Esophagus squamous epithelium (tissue), 5 donors: ENCODE measurements at places on chromosomes 12 and 14.

- DNase-seq: no peak
- H3K27ac ChIP-seq: peak overlapping the region; percentile 34
- H3K4me3 ChIP-seq: no peak overlapping the region
- H3K27me3 ChIP-seq: no peaks in the 10 kb centered on the region
- H3K4me1 ChIP-seq: peaks cover 5% of the 10 kb centered on the region
- no peaks in the 10 kb centered on the region for H3K36me3 ChIP-seq
These were observed 18.3 kb upstream of the LTA4H start for GRCh38 chr12:96053476-96054243.

GRCh38 chr14:51395361-51395849 lies 155.4 kb downstream of the TMX1 start:
- H3K36me3 ChIP-seq: no peaks in the 10 kb centered on the region
- peak overlapping the region; percentile 90 for H3K27ac ChIP-seq
- H3K27me3 ChIP-seq: no peaks in the 10 kb centered on the region
- DNase-seq: no peak

DNA sequence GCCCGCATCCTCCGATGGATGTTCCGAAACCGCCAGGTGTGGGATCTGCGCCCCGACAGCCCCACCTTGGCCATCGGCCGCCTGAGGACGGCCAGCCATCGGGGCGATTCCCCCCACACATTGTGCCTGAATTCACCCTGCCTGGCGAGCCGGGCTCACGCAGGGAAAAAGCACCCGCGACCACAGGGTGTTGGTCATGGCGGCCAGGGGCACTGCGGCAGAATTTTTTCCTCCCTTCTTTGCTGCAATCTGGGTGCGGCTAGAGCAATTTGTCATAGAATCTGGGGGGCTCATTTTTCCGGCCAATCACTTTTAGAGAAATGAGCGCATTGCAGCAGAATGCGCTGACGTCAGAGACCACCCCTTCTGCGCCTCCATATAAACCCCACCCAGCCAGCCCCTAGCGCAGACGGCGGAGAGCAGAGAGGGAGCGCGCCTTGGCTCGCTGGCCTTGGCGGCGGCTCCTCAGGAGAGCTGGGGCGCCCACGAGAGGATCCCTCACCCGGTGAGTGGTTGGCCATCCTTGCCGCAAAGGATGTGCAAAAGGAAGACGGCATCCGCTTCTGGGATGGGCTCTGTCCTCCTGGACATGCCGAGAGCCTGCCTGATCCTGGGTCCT lies at the start of gene MEG3:
TSS of gene MEG3 (plus strand) at position 406 of the 619 bp plus-strand sequence.
- peaks cover 58% of the 10 kb centered on the region for H3K27me3 ChIP-seq
- no peak for DNase-seq
- no peak within 1 kb of the TSS for H3K4me3 ChIP-seq
- no peaks in the 10 kb centered on the region for H3K4me1 ChIP-seq
- H3K36me3 ChIP-seq: no peaks in the 10 kb centered on the region

DNA sequence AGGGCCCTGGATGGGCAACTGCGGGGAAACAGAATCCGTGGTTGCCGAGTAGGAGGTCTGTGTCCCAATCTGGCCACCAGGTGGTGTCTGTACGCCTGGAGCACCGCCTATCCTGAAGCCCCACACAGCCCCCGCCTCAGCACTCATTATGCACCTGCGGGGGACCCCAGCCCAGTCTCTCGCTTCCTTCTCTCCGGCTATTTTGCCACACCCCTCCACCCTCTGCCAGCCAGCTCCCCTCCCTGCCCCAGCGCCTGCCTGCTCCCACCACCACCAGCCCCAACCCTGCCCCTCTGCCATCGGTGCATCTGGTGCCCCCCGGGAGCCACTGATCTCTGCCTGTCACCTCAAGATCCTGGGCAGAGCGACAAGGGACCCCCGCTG lies 2.2 kb upstream of the NXPH4 start:
- H3K27me3 ChIP-seq: no peaks in the 10 kb centered on the region
- no peak for DNase-seq
- H3K4me3 ChIP-seq: no peak overlapping the region
- no peak overlapping the region for H3K27ac ChIP-seq
- H3K4me1 ChIP-seq: peaks cover 35% of the 10 kb centered on the region

GRCh38 chr14:101033006-101033405 lies 129.5 kb upstream of the RTL1 start:
- H3K4me1 ChIP-seq: no peaks in the 10 kb centered on the region
- no peaks in the 10 kb centered on the region for H3K36me3 ChIP-seq
